Astrocyte (in vitro differentiated cells and primary cell): ENCODE measurements at places on chromosomes 1 and 21.

- DNase-seq, result no peak
Measured at GRCh38 chr1:57683037-57683942, 259.4 kb upstream of the DAB1 start.

- DNase-seq, result no peak
Measured at GRCh38 chr1:179441501-179441900, 75.7 kb downstream of the AXDND1 start.

- DNase-seq, result no peak
Measured at GRCh38 chr1:39652105-39652504, 12.7 kb upstream of the HEYL start.

DNA sequence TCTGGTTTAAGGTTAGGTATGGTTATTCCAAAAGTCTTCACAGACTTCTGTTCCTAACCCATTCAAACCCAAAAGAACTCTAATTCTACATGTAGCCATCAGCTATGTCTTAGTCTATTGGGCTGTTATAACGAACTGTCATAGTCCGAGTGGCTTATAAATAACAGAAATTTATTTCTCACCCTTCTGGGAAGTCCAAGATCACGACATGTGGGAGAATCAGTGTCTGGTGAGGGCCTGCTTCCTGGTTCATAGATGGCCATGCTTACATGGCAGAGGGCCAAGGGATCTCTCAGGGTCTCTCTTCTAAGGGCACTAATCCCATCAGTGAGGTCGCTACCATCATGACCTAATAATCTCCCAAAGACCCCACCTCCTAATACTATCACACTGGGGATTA is 103.0 kb upstream of the PPP2R5A start:
- no peak for DNase-seq

GRCh38 chr1:68173283-68173935 is 58.9 kb downstream of the WLS start:
- DNase-seq, result peak; percentile 78

GRCh38 chr1:96488777-96489176 is 232.8 kb upstream of the PTBP2 start:
- DNase-seq, result no peak

GRCh38 chr1:232471250-232471649 is 158.7 kb downstream of the SIPA1L2 start:
- DNase-seq, result no peak

GRCh38 chr1:183363972-183364371 is 54.2 kb downstream of the NMNAT2 start:
- no peak for DNase-seq

- DNase-seq, result no peak
Measured at GRCh38 chr1:246691622-246692495, 32.4 kb upstream of the SCCPDH start.

DNA sequence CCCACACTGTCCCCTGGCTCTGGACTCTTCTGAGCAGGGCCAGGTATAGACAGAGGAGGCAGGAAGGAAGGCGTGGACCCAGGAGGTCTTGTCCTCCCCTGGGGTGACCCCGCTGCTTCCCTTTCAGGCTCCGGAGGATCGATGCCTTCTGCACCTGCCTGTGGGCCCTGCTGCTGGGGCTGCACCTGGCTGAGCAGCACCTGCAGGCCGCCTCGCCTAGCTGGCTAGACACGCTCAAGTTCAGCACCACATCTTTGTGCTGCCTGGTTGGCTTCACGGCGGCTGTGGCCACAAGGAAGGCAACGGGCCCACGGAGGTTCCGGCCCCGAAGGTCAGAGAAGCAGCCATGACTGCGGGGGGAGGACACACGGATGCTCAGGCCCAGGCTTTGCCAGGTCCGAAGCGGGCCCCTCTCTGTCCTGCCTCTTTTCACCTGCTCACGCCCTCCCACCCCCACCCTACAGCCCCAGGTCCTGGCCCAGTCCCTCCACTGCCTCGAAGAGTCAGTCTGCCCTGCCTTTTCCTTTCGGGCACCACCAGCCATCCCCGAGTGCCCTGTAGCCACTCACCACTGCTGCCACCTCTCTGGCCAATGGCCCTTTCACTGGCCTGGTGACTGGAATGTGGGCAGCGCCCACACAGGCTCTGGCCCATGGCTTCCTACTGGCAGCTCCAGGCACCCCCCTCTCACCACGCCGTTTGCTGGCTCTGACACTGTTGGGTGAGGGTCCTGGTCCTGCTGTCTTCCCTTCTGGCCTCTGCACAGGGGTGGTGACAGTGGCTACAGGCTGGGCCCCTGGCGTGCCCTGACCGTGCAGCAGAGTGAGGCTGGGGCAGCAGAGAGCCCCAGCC is 13.5 kb downstream of the TMEM201 start:
- DNase-seq, result no peak

DNA sequence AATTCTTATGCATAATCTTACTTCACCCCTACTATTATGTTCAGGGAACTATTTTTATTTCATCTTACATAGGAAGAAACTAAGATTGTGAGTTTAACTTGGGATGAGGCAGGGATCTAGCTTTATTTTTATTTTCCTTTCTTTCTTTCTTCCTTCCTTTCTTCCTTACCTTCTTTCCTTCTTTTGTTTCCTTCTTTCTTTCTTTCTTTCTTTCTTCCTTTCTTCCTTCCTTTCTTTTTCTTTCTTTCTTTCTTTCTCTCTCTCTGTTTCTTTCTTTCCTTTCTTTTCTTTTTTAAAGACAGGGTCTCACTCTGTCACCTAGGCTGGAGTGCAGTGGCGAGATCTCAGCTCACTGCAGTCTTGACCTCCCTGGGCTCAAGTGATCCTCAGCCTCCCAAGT is 28.9 kb downstream of the NEK2 start:
- no peak for DNase-seq

GRCh38 chr1:8670371-8670818 is 147.0 kb downstream of the RERE start:
- peak; percentile 53 for DNase-seq

- DNase-seq, result peak; percentile 30
Measured at GRCh38 chr1:195188821-195189220, 1419.4 kb downstream of the KCNT2 start.

- DNase-seq, result peak; percentile 81
Measured at GRCh38 chr1:226814751-226815537, 55.5 kb upstream of the PSEN2 start.
